CD4-positive, alpha-beta T cell treated with Interferon gamma for 1 hour (primary cell): ENCODE measurements at places on chromosomes 2 and 18.

DNA sequence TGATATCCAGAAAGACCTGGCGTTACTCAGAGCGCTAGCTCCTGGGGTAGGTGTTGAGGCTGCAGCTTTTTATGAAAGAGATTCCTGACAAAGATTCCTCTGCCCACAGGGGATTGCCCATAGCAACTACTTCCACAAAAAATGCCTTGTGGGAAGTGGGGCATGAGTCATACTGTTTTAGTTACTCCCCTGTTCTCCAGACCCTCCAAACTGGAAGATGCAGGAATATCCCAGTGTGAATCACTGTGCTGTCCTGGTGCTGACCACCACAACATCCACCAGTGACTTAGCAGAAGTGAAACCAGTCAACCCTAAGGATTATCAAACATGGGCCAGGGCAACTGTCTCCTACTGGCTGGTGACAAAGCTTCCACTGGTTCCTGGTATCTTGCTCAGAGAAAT is 61.8 kb downstream of the CDH2 start:
- DNase-seq: no peak

DNA sequence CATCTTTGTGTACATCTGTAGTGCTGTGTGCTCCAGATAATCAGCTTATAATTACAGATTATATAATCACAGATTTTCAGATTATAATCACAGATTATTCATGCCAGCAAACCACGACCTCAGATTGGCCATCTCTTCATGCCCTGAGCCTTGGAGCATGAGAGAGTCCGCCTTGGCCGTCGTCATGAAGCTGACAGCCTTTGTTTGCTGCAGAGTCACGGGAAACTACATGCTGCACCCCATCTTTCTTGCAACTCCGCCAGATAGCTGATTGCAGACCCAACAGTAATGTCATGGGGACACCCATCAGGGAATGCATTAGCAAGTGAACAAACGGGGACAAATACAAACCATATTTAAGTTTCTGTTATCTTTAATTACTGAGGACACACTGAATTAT is 7.3 kb downstream of the TMEM178A start:
- DNase-seq: no peak

GRCh38 chr2:144607099-144607498 is 87.2 kb upstream of the ZEB2 start:
- no peak for DNase-seq

- no peak for DNase-seq
Observed at GRCh38 chr2:205283736-205284270, 398.5 kb upstream of the NRP2 start.

DNA sequence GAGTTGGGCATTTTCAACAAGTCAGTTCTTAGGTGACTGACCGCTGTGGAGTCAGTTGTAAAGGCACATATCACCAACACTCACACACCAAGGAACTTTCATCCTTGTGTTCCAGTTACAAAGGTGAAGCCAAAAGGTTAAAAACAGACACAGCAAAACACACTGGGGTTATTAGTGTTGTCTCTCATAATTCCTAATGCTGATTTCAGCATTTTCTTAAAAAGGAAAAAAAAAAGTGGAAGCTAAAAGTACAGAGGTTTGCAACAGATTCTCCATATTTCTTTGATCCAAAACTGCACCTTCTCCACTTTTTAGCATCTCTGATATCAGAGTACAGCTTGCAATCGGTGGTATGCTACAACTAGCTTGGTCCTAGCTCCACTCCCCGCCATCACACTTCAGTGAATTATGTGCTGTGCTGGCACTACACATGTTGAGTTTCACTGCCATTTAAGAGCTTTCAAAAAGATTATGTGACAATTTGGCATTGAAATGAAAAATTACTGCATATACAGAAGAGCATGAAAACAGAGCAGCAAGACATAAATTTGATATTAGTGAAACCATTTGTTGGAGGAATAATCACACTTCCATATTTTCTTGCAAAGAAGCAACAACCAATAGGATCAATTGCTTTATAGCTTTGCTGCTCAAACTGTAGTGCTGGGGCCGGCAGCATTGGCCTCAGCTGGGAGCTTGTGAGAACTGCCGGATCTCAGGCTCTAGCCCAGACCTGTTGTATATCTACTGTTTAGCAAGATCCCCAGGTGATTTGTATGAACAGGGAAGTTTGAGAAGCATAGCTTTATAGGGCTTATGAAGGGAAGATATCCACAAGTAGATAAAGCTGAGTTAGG is 62.3 kb upstream of the DAPL1 start:
- no peak for DNase-seq

DNA sequence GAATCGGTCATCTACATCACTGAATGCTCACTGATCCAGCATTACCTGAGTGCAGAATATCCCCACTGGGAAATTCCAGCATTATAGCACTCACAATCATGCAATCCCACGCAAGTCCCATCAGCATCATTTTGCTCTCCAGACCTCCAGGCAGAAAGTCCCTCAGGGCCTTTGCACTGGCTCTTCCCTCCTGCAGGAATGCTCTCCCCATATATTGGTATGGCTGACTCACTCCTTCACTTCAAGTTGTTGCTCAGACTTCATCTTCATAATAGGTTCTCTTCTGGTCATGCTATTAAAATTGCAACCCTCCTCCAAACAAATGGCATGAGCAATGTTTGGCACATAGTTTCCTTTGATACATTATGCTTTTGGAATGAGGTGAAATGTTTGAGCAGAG is 64.7 kb upstream of the CELF4 start:
- no peak for DNase-seq

- no peak for DNase-seq
Observed at GRCh38 chr18:48990481-48991318, 39.9 kb upstream of the SMAD7 start.

- no peak for DNase-seq
Observed at GRCh38 chr18:53909668-53910067, 314.8 kb downstream of the MBD2 start.

GRCh38 chr18:45505497-45506206 is 109.6 kb upstream of the SLC14A2 start:
- no peak for DNase-seq

DNA sequence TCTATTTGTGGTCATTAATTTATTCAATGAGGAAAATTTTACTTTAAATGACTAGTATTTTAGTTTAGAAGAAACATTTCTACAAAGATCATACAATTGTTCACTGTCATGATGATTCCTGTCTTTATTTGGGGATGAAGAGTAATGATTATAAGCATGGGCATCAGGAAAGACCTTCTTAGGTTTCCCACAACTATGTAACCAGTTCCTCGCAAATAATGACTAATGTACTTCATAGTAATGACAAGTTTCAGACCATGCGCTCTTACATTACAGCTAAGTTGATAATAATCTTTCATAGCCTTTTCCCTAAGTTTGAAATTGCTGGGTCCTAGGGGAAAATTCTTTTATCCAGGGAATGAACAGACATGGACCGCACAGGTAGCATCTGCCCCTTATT is 90.5 kb downstream of the MYO5B start:
- no peak for DNase-seq

DNA sequence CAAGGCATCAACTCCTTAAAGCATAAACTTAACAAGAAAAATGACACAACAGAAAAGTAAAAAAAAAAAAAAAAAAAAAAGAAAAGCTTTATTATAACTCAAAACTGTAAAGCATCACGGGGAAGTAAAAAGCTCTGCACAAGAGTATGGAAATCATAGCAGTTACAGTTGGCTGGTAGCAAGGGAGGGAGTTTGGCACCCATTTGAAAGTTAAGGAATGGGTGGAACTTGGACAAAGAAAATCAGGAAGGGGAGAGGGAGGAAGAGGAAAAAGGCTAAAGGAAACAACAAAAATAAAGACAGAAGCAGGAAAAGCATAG is 8.6 kb downstream of the KLF7 start:
- no peak for DNase-seq
